ENCODE measurements at places on chromosomes 4 and X. TPM values are rescaled to one million over a fixed set of nuclear protein-coding genes. Genes with fewer than 3 reads are reported as not detected.

The TRIML2 gene
- total RNA-seq: 39.1 TPM

The F9 gene
- total RNA-seq: not detected

The DKC1 gene
- total RNA-seq: 164 TPM

The AVPR2 gene
- total RNA-seq: not detected

The UGT2B7 gene
- 0.15 TPM for total RNA-seq

The DHRSX gene
- total RNA-seq: 43.4 TPM

The NEXMIF gene
- total RNA-seq: not detected

The PASD1 gene
- not detected for total RNA-seq

The FHIP1A gene
- 0.16 TPM for total RNA-seq

Measured in A549 treated with GW870086 at 1 μM for 4 hours (cell line).